ENCODE measurements at places on chromosomes 5 and 9.

DNA sequence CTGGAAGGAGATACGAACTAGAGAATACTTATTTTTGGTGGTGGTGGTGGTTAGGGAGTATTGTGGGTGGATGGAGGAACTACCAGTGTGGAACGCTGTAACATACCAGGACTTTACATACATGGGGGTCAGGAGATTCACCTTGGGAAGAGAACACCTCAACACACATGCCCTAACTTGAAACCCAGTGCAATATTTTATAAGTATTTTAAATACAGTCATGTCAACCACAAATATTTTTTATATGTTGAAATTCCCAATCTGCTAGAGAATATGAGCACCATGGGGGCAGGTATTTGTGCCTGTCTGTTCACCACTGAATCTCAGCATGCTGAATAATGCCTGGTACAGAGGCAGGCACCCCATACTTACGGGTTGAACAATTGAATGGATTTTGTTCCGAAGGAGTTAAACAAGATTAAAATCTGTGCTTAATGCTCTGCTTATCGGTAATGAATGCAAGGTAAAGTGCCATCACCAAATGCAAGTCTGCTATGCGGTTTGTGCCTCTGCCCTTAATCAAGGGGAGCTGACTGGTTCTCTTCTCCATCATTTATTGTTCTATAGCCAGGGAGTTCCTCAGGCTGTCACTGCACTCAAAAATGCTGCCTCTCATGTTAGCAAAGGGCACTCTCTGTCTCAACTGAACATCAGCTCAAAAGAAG lies 65.3 kb downstream of the RASEF start:
- DNase-seq, result no peak

- DNase-seq, result no peak
Measured at GRCh38 chr9:625613-626012, 215.9 kb upstream of the DMRT1 start.

DNA sequence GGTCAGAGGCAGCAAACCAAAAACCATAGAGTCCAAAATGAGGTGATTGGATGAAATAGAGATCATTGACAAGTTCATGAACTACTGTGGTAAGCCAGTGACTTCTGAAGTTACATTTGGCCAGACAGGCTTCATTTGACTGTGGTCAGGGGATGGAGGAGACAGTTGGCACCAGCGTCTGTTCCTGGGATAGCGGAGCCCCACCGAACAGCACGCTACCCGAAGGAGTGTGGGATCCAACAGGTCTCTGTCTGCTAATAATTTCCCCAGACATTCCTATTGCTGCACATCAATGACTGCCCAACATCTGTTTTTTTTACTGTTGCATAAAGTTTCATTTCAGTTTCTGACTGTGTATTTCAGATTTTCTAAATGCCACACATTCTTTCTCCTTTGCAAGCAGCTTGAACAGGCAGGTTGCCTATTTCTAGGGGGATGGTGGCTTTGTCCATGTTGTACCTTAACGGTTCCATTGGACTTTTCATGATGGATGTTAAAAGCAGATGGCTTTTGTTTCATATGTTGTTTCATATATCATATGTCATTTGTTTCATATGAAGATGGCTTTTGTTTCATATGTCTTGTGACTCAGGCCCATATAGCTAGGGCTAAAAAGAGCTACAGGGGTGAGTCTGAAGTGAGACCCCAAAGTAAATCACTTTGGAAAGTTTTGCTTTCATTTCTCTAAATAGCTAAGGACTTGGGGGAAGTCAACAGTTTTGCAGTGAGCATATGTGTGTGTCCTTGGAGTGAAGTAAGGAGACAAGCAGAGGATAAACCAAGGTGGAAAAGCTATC lies 180.8 kb downstream of the GOLPH3 start:
- DNase-seq, result no peak

- DNase-seq, result no peak
Measured at GRCh38 chr5:155460501-155460931, 447.0 kb downstream of the KIF4B start.

GRCh38 chr9:80218328-80218727 lies 646.6 kb downstream of the TLE4 start:
- no peak for DNase-seq

- no peak for DNase-seq
Measured at GRCh38 chr5:82384034-82384750, 106.0 kb upstream of the RPS23 start.

DNA sequence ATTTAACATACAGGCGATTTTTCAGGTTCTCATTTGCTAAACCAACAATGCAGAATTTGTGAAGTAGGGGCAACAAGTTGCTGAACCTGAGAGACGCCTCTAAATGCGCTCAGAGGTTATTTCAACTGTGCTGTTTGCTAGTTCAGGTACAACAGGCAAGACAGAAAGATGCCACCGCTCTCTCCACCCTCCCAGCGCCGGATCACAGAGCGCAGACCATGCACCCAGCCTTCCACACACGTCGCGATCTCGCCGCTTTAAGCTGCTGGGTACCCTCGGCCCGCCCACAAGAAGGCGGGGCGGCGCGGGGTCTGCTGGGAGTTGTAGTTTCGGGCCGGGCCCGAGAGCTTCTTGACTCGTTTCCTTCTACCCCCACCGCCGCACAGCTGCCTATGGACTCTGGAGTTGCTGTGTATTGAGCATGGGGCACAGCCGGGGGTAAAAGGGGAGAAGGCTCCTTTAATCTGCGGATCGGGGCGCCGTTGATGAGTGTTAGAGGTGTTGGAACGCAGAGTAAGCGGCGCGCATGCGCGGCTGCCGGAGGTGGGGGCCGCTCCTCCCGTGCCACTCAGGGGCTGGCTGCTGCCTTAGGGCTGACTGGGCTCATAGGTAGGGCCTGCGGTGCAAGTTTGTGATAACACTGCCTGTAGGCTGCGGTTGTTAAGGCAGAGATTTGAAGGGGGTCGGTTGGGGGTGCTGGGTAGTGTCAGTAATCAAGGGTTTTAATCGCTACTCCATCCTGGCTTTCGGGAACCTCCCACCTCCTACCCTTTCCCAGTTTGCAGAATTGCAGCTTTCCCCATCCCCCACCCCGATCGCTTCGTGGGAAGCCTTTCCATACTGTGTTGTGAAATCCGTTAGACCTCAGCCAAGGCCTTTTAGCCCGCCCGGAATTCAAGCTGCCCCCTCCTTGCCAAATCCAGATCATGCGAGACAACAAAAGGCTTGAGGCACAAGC lies 40.3 kb upstream of the ABCA1 start:
- DNase-seq, result peak; percentile 75

DNA sequence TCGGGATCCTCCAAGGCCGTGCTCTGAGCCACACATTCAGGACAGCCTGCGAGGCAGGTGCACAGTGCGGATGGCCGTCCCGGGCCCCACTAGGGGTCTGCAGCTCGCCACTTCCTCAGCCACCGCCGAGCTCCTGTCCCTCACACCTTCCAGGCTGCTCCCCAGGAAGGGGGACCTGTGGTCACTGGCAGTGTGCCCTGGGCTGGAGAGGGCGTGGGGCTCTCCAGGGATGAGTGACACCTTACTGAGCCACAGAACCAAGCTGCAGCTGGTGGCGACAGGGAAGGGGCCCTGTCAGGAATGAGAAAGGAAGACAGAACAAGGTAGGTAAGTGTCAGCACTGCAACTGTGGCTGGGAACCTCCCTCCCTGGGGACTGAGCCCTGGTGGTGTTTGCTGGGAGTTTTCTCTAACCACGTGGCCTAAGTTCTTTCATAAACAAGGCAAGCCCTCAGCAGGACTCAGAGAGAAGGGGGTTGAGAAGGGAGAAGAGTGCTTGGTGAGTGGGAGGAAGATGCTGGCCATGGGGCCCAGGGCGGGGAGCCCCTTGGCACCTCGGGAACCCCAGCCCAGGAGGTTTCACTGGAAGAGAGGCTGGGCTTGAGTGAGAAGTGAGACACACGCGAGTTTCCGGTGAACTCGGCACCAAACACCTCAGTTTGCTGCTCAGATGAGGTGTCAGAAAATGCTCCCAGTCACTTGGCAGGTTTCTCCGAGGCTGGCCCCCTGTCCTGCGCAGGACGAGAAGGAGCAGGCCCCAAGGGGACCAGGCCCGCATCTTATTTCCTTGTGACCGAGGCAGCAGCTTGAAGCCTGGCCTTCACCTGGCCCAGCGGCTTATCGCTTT lies 5.2 kb downstream of the IL13 start:
- no peak for DNase-seq

- DNase-seq, result no peak
Measured at GRCh38 chr5:34525761-34526160, 130.4 kb upstream of the RAI14 start.

GRCh38 chr5:125046838-125047237 lies 300.4 kb upstream of the ZNF608 start:
- no peak for DNase-seq

DNA sequence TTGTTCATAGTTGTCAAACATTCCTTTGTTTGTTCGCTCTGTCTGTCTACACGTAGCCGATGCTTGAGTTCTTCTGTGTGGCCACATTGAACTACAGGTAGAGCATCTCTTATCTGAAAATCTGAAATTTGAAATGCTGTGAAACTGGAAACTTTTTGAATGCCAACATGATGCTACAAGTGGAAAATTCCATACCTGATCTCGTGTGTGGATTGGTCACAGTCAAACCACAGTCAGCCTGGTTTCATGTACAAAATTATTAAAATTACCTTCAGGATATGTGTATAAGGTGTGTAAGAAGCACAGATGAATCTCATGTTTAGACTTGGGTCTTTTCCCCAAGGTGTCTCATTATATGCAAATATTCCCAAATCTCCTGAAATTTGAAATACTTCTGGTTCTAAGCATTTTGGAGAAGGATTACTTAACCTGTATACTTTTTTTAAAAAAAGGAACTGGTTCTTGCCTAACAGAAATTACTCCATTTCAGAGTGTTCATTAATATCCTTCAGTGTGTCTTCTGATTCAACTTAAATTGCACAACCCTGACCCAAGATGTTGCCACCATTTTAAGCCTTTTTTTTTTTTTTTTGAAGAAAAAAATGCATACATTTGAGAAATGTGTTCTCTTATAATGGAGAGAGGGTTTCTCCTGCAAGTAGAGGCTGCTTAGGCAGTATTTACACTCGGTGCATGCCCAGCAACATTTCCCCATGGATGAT lies 254.3 kb downstream of the MAST4 start:
- DNase-seq, result no peak

- DNase-seq, result no peak
Measured at GRCh38 chr5:77876316-77876715, 100.2 kb upstream of the TBCA start.

DNA sequence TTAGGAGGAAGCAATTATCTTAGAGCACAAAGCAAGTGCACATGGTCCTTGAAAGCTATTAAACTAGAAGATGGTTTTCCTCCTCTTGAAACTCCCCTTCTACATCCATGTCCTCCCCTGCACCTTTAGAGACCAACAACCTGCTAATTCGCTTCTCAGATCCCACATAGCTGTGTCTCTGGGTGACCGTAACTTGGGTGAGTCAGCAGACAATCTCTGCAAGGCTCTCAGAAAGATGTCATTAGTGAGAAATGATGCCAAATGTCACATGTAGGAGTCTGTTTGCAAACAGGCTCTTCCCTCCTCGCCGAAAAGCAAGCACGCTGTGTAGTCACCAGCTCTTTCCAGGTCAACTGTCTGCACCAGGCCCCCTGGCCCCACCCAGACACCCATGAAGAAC lies 291.8 kb downstream of the SLIT3 start:
- no peak for DNase-seq

DNA sequence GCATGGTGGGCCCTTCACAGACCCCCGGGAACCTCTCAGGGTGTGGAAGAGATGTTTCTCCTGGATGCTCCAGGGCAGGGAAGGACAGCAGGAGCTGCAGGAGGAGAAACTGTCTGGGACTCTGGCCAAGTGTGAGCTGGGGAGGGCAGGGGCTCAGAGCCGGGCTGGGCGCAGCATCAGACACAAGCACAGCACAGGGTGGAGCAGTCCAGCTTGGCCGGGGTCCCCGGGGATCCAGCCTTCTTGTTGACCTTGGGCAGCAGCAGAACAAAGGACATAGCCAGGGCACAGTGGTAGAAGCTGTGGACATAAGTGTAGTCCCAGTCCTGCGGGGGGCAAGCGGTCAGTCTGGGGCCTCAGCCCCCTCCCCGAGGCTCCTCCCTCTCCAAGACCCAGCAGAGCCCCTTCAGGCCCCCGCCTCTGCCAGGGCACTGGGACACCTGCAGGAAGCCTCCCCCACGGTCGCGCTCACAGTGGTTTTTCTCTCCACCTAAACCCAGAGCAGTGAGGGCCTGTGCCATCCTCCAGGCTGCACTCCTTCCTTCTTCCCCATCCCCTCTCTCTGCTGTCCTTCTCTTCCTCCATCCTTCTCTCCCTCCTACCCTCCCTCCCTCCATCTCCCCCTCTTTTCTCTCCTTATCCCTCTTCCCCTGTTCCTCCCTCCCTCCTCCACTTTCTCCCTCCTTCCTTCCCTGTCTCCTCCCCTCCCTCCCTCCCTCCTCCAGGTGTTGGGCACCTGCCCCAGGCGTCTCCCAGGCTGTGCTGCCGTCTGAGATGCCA lies 10.1 kb downstream of the MYMK start:
- DNase-seq, result no peak

DNA sequence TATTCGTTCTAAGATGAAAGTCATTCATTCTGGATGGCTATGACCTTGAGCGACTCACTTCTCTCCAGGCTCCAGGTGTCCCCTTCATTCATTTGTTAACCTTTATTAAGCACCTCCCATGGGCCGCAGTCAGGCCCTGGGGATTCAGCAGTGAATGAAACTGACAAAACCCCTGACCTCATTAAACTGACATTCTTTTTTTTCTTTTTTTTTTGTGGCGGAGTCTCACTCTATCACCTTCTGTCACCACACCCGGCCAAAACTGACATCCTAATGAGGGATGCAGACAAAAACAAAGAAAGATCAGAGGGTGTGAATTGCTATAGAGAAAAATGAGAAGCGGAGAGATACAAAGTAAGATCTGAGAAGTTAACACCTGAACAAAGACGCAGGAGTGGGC lies 16.5 kb upstream of the ODF2 start:
- no peak for DNase-seq

GRCh38 chr5:13201022-13201421 lies 743.5 kb downstream of the DNAH5 start:
- DNase-seq, result no peak

- DNase-seq, result peak; percentile 59
Measured at GRCh38 chr5:139648205-139649081, at the start of gene CXXC5. TSS of gene CXXC5 (plus strand) at chr5:139648349. CDS start at chr5:139680524, 32,175 bp downstream.

- no peak for DNase-seq
Measured at GRCh38 chr9:92550765-92551164, 15.0 kb upstream of the ECM2 start.

DNA sequence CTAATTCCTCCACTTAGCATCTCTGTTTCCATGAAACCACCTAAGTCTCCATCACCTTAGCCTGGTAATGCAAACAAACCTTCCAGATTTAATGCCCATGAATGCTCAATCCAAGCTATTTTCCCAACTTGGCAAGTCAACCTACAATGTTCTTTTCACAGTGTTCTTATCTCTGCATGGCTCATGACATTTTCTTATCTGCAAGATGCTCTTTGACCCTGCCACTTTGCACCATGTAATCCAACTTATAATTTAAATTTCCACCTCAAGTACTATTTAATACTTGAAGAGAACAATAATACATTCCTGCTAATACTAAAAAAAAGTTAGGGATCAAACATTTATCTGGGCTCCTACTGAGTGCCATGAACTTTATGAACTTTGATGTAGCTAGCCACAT lies 164.3 kb downstream of the TMEM232 start:
- no peak for DNase-seq
